ENCODE measurements at places on chromosomes 7 and 10.
A peak's percentile ranks its signal among the peaks of the same experiment; 100 is the strongest.

- no peak for DNase-seq
Measured at GRCh38 chr10:676178-676577, 13.3 kb downstream of the DIP2C start.

GRCh38 chr10:28840971-28841370 lies 163.7 kb downstream of the BAMBI start:
- no peak for DNase-seq

GRCh38 chr7:149321978-149322541 lies 60.1 kb downstream of the ZNF783 start:
- no peak for DNase-seq

DNA sequence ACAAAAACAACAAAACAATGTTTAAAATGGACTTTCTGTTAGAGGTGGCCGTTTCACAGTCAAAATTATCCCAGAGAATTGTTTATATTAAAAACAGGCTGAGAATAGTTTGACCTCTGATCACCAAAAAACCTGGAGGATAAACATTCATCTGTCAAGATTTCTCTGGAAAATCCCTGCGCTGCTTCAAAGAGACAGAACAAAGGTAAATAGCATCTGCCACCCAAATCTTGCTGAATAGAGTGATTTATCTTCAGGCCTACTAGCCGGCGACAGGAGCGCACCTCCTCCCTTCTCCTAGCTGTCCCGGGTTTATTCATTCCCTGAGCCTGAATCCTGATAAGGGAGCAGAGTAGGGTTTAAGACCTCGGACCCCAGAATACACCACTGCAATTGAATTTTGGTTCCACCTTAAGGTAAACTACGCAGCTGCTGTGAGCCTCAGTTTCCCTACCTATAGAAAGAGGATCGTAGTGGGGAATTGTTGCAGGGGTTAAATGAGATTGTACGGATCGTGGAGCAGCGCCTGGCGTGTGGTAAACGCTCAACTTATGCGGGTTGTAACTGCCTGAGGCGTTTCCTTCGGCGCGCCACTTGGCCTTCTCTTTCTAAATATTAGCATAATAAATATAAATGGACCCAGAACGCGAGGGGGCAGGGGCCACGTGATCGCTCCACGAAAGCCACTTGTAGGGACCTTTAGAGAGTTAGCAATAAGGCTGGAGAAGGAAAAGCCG lies 498 bp upstream of the ST7 start:
- DNase-seq, result peak; percentile 72

- no peak for DNase-seq
Measured at GRCh38 chr7:32255036-32255435, 184.8 kb upstream of the PDE1C start.

All from retina (tissue), 1 donor.